ENCODE measurements at places on chromosomes 3 and 15. TPM values are rescaled to one million over a fixed set of nuclear protein-coding genes. Genes with fewer than 3 reads are reported as not detected.

Gene CMSS1
- 71.7 TPM for total RNA-seq

Gene INAFM2
- total RNA-seq = 8.1 TPM

DNA sequence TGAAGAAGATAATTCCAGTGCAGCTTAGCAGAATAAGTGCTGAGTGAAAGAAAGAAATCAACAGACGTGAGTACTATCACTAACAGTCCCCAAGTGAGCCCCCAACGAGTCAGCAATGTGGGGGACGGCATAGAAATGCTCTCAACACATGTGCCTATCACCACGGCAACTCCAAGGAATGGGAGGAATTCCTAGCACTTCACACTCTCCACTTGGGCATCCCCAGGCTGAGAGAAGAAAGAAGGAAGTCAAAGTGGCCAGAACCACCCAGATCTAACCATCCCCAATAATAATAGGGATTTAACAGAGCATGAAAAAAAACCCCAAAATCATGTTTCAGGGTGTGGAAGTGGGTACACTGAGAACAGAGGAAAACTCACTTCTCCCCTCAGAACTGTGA lies 29.3 kb upstream of the CPNE4 start:
- no peak for DNase-seq

- no peak for DNase-seq
These were observed 102.5 kb upstream of the ROBO1 start for GRCh38 chr3:79870313-79870620.

- no peak for DNase-seq
These were observed 631.8 kb upstream of the GRM7 start for GRCh38 chr3:6228958-6229683.

DNA sequence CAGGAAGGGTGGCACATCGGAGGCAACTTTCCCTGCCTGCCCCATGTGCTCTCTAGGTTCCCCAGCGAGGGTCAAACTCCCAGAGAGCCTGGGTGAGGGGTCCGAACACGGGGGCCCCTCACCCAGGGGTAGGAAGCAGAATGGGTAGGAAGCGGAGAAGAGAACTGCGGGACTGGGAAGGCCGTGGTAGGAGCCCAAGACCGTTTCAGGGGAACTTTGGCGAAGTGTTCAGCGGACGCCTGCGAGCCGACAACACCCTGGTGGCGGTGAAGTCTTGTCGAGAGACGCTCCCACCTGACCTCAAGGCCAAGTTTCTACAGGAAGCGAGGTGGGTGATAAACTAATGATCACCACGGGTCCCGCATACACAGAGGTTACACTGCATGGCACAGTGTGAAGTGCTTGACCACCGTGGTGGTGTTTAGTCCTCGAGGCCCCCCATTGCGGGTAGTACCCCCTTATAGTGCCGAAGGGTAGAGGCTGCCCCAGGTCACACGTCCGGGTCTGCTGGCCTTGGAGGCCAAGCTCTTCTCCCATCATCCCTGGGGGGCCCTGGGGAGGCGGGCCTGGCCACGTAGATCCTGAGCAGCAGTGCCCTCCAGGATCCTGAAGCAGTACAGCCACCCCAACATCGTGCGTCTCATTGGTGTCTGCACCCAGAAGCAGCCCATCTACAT lies 8.3 kb downstream of the FES start:
- DNase-seq = no peak

DNA sequence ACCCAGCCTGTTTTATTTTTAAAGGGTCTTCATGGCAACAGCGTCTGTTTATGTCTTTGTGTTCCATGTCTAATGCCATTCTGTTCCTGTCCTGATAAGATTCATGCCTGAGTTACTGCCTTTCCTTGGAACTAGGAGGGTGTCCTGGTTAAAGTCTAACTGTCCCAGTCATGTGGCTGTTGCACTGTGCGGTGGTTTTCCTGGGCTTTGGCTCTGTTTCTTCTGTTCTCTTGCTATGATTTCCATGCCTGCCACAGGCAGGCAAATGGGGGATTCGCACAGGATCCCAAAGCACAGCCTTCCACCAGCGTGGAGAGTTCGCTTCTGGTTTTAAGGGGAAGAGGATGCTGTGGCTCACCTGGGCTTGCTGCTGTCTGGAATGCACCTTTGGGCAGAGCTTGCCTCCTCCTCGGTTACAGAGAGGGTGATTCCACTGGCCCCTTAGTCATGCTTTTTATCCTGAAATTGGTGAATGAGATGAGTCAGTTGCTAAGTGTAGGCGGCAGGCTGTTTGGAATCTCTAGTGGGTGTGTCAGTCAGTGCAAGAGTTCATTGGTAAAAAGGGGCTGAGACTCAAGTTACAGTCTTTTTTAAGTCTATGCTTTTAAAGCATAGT lies 86.8 kb downstream of the CCK start:
- DNase-seq = no peak

DNA sequence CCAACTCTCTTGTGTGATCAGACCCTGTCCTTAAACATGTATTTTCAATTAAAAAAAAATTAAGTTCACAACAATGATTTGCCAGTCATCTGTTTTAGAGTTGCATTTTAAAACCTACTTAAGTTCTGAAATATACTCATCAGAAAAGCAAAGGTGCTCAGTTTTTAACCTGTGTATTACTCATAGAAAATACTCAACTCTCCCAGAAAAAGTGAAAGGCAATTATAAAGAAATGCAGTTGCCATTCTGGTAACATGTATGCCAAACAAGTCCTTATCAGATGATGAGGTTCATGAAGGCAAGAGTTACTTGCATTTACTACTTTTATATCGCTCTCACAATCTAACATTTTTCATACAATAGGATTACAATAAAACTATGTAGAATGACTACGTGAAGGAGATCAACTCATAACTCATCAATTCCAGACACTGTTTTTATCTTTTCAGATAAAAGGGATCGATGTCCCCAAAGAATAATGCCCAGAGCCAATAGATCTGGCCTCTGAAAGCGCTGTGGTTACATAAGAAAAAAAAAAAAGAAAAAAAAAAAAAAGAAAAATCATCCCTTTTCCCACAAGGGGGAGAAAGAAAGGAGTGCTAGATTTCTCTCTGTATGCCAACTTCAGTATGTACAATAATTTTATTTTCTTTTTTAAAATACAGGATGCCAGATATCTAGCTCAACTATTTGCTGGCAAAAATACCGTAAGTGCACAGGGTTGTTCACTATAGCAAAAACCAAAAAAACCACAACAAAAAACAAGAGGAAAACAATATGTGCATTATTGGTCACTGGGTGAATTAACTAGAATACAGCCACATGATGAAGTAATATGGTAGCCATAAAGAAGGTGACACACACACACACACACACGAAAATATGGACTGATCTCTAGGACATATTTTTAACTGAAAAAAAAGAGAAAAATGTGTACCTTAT lies 137.4 kb downstream of the NR1I2 start:
- DNase-seq = no peak

Gene TJP1
- total RNA-seq = 0.72 TPM

Gene ZIC4
- not detected for total RNA-seq

GRCh38 chr15:90037961-90038631 lies 37.0 kb downstream of the ZNF710 start:
- peak; percentile 89 for DNase-seq

DNA sequence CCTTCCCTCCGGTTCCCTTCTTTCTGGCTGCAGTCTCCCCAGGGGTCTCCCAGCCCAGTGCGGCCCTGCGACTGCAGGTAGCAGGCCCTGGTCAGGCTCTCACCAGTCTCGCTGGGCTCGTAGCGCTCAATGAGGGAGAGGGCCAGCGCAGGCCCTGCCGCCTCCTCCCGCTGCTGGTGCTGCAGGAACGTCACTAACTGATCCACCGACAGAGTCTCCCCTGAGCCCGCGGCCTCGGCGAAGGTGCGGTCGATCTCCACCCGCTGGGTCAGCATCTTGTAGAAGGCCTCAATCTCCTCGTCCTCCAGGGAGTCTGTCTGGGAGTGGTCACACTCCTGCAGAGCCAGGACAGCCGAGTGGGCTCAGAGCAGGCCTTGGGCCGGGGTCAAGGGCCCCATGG lies 18.3 kb downstream of the PLCD1 start:
- DNase-seq = no peak

- DNase-seq = no peak
These were observed 2.4 kb downstream of the CCNDBP1 start for GRCh38 chr15:43187544-43188155.

DNA sequence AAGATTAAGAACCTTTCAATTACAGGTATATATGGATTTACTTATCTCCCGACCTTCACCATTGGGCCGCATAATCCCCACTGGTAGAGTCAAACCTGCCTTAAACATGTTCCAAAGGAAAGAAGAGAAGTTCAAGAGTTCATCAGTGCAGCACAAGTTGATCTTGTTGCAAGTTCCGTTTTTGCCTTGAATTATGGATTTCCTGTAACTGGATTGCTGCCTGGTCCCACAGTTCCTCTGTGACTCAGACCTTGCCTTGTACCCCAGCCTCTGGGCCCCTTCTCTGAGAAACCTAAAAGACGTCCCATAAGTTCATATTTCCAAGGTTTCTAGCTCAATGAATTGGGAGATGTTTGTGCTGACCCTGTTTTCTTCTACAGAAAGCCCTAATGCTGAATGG lies 112.5 kb upstream of the THBS1 start:
- DNase-seq = no peak

DNA sequence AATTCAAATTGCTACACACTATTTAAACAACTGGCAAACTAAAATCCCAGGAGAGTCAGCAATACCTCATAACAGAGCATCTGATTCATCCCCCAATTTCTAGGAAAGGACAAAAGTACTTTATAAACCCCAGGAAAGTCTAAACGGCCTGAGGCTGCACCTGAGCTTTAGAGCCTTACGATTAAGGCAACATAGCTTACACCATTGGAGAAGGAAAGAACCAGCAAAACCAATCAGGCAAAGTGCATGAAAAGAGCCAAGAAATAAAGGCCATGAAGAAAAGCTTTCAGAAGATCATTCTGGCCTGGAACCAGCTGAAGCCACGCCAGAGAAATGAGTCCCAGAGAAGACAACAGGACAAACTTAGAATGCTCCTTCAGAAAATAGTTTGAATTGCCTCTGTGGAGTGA lies 48.1 kb downstream of the PTPN9 start:
- no peak for DNase-seq

Gene ATP13A4
- total RNA-seq = 1.0 TPM

Gene MKRN3
- not detected for total RNA-seq

DNA sequence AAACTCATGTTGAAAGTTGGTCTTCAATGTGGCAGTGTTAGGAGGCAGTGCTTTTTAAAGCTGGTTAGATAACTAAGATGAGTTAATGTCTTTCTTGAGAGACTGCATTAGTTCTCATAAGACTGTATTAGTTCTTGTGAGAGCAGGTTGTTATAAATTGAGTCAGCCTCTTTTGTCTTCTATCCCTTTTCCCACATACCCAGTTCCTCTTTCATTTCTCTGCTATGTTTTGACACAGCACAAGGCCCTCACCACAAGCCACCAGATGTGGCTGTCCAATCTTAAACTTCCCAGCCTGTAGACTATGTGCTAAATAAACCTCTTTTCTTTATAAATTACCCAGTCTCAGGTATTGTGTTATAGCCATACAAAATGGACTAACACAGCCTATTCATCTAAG lies 94.6 kb upstream of the SNTN start:
- peak; percentile 17 for DNase-seq

GRCh38 chr15:35293353-35294130 lies 208.4 kb upstream of the NANOGP8 start:
- no peak for DNase-seq

Gene TICRR
- total RNA-seq = 21.5 TPM

GRCh38 chr3:188113756-188114155 lies 40.2 kb upstream of the LPP start:
- DNase-seq = no peak

GRCh38 chr3:53422954-53423698 lies 71.3 kb upstream of the CACNA1D start:
- DNase-seq = no peak

- DNase-seq = no peak
These were observed 144.9 kb upstream of the PLAAT1 start for GRCh38 chr3:193096076-193096475.

DNA sequence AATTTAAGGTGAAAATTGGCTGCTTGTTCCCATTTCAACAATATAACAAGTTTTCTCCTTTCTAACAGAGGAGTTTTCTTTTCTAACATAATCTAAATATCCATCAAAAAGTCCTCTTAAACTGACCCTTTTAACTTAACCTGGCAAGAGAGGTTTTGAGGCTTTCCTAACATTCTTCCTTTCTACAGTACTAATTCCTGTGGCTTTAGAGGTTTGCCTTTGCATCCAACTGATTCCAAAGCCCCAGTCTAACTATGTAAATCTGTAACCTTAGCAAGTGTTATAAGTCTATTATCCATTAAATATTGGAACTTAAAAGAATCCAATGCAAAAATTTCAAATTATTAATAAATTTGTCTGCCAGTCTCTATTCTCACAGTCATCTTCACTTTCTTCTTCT lies 134.1 kb downstream of the ISL2 start:
- no peak for DNase-seq

Gene RARRES1
- 0.16 TPM for total RNA-seq

GRCh38 chr3:129927072-129927471 lies 33.6 kb upstream of the TMCC1 start:
- DNase-seq = no peak

Gene SAMMSON
- total RNA-seq = not detected

Gene CLDN11
- 0.29 TPM for total RNA-seq

DNA sequence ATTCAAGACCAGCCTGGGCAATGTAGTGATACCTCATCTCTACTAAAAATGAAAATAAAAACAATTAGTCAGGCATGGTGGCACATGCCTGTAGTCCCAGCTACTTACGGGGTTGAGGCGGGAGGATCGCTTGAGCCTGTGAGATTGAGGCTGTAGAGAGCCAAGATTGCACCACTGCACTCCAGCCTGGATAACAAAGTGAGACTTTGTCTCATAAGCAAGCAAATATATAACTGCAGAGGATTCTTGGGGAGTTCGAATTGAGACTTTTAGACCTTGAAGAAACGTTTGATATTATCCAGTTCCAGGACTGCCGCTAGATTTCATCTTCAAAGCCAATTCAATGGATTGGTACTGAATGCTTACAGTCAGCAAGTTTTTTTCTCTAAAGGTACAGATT lies 11.9 kb upstream of the RARB start:
- no peak for DNase-seq

DNA sequence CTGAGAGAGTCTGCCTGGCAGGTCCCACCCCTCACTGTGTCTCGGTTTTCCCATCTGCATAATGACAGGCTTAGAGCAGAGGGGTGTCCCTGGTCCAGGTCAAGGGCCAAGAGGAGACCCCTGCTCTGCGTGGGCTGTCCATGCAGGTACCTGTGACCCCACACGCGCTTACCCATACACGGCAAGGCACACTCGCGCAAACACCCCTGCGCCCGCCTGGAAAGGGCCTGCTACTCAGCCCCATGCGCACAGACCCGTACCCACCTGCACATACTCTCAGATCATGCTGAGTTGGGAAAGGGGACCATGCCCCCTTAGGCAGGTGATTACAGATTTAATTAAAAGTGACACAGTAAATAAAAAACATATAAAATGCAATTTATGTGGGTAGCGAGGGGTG lies 23.4 kb upstream of the TMEM115 start:
- no peak for DNase-seq

Data from GM12878 (cell line).